ENCODE measurements at places on chromosomes 12 and 14. TPM values are rescaled to one million over a fixed set of nuclear protein-coding genes. Genes with fewer than 3 reads are reported as not detected.

Gene SLC6A15
- polyA plus RNA-seq = 2.3 TPM

DNA sequence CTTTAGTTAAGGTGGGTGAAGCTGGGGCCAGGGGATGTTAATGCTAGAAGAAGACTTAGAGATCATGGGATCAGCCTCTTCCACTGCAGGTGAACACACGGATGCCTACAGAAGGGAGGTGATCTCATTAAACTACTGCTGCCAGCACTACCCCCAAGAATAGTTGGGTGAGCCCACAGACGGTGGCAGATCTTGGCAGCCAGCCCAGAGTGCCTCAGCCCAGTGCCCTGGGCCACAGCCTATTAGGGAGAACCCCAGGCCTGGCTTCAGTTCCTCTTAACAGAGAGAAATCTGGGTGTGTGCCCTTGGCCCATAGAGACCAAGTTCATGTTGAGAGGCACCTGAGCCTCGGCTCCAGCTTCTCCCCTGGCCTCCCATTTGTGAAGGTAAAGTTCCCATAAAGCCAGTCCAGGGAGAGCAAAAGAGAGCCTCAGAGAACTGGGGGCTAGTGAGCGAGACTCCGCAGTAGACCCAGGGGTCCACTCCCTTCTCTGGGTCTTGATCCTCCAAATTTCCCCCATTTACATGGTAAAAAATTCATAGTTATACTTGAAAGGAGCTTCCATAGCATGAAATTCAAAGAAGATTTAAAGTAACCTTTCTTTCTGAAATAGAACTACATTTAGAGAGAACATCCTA is 125.0 kb upstream of the CCND2 start:
- no peak for DNase-seq

GRCh38 chr14:29222671-29223268 is 456.2 kb downstream of the FOXG1 start:
- peak; percentile 57 for DNase-seq

DNA sequence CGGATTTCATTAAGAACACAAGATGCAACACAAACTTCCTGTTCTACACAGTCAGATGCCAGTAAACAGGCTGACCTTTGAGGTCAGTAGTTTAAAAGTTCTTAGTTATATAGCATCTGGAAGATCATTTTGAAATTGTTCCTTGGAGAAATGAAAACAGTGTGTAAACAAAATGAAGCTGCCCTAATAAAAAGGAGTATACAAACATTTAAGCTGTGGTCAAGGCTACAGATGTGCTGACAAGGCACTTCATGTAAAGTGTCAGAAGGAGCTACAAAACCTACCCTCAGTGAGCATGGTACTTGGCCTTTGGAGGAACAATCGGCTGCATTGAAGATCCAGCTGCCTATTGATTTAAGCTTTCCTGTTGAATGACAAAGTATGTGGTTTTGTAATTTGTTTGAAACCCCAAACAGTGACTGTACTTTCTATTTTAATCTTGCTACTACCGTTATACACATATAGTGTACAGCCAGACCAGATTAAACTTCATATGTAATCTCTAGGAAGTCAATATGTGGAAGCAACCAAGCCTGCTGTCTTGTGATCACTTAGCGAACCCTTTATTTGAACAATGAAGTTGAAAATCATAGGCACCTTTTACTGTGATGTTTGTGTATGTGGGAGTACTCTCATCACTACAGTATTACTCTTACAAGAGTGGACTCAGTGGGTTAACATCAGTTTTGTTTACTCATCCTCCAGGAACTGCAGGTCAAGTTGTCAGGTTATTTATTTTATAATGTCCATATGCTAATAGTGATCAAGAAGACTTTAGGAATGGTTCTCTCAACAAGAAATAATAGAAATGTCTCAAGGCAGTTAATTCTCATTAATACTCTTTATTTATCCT is 13.5 kb downstream of the PTGER2 start:
- peak; percentile 20 for DNase-seq

DNA sequence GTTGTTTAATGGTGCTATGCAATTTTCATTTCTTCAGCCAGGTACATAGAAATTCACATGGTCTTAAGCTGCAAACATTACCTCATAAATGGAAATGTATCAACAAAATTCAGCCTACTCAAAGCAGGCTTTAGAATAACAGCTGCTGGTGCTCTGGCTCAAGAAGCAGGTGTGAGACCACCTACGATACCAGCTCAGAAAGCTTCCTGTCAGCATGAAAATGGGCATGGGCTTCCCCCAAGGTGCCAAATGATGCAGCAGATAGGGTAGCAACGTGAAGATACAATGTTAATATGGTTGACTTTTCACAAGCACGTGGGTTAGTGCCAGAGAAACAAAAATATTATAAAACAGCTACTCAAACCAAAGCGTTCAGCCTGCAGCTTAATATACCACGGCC is 343.4 kb upstream of the PRICKLE1 start:
- DNase-seq = no peak

GRCh38 chr14:98742001-98742400 is 530.0 kb downstream of the BCL11B start:
- no peak for DNase-seq

- DNase-seq = no peak
Measured at GRCh38 chr12:112482733-112483132, 64.0 kb downstream of the PTPN11 start.

- DNase-seq = no peak
Measured at GRCh38 chr12:91935296-91935695, 210.3 kb downstream of the BTG1 start.

GRCh38 chr12:69514111-69514510 is 43.9 kb downstream of the FRS2 start:
- DNase-seq = no peak

GRCh38 chr12:72207079-72207478 is 65.1 kb upstream of the TRHDE start:
- DNase-seq = no peak

GRCh38 chr12:74999474-74999873 is 210.2 kb downstream of the KCNC2 start:
- no peak for DNase-seq

DNA sequence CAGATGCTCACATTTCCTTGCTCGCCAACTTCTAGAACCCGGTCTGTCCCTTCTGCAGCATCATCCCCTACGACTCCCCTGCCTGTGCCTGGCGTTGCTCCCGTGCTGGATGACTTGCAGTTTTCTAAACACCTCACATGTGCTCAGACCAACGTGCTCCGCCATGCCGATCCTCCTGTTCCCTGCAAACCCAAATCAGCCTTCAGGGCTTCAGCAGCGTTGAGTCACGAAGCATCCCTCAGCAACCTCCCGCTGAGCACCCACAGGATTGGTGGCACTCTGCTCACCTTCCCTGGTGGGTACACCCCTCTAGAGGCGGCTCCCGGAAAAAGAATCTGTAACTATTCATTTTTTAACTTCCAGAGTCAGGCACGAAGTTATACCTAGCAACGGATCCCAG is 2.8 kb upstream of the PIWIL1 start:
- no peak for DNase-seq

GRCh38 chr12:93851257-93851671 is 174.1 kb downstream of the CRADD start:
- no peak for DNase-seq

GRCh38 chr14:26835979-26836570 is 238.2 kb upstream of the NOVA1 start:
- no peak for DNase-seq

GRCh38 chr12:11016937-11017336 is 5.5 kb downstream of the TAS2R19 start:
- DNase-seq = no peak

Data from muscle of back (tissue), 13 donors.